ENCODE measurements at places on chromosomes 3 and 15. TPM values are rescaled to one million over a fixed set of nuclear protein-coding genes. Genes with fewer than 3 reads are reported as not detected.

DNA sequence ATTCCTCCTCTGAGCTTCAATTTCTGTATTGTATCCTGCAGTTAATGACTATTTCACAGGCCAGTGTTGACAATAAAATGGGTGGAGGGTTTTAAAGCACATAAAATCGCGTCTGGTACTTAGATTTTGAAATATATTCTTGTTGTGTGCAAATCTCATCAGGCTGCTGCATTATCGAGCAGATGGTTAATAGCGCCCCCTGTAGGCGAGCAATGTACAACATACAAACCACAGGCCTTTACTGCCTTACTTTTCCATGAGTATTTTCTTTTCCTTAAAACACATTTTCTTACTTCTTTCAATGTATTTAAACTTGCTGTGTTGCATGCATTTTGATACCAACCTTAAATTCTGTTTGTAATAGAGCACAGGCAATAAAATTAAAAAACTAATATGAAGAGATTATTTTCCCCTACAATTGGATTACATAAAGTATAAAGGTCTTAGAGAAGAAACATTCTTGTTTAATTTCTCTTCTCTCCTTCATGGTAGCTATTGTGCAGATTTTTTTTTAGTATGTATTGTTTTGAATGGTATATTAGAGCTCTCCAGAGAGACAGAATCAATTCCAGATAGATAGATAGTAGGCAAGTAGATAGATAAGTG lies 608.4 kb downstream of the CADM2 start:
- peak; percentile 74 for DNase-seq
- no peaks in the 10 kb centered on the region for H3K36me3 ChIP-seq
- H3K27me3 ChIP-seq: peaks cover 3% of the 10 kb centered on the region
- H3K4me3 ChIP-seq: no peak overlapping the region

- no peak overlapping the region for H3K4me3 ChIP-seq
- no peaks in the 10 kb centered on the region for H3K4me1 ChIP-seq
- H3K27ac ChIP-seq: no peak overlapping the region
- DNase-seq: no peak
- no peaks in the 10 kb centered on the region for H3K27me3 ChIP-seq
- H3K36me3 ChIP-seq: no peaks in the 10 kb centered on the region
Observed at GRCh38 chr3:35617370-35617769, 22.0 kb upstream of the ARPP21 start.

- H3K27me3 ChIP-seq: no peaks in the 10 kb centered on the region
- H3K4me1 ChIP-seq: no peaks in the 10 kb centered on the region
- H3K27ac ChIP-seq: no peak overlapping the region
- H3K36me3 ChIP-seq: no peaks in the 10 kb centered on the region
- H3K4me3 ChIP-seq: no peak overlapping the region
- no peak for DNase-seq
Observed at GRCh38 chr3:146133441-146133840, 27.5 kb downstream of the PLOD2 start.

Gene CD200R1
- total RNA-seq: 0.18 TPM

Gene CLDND1
- 118 TPM for total RNA-seq

All from endothelial cell (in vitro differentiated cells).